Osteocyte (in vitro differentiated cells): ENCODE measurements at places on chromosomes 16 and 17. TPM values are rescaled to one million over a fixed set of nuclear protein-coding genes. Genes with fewer than 3 reads are reported as not detected.
A peak's percentile ranks its signal among the peaks of the same experiment; 100 is the strongest.

DNA sequence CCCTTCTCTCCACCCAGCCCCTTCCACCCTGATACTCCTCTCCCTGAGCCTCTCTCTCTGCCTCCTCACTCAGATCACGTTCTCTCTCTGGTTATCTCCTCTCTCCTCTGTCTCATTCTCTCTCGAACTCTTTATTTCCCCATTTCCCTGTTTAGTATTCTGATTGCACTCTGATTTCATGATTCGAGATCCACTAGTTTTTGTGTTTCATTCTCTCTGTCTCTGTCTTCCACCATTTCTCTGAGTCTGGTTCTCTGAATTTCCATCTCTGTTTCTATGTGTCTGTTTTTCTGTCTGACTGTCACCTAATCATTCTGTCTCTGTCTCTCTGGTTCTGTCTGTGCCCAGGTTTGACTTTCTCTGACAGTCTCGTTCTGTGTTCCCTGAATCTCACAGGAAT is 2.0 kb downstream of the SEZ6L2 start:
- H3K4me3 ChIP-seq = no peak overlapping the region
- H3K27me3 ChIP-seq = peaks cover 19% of the 10 kb centered on the region
- peaks cover 17% of the 10 kb centered on the region for H3K4me1 ChIP-seq
- no peak overlapping the region for H3K27ac ChIP-seq
- no peak for DNase-seq
- no peaks in the 10 kb centered on the region for H3K36me3 ChIP-seq

GRCh38 chr16:50326835-50327465 is 41.8 kb downstream of the BRD7 start:
- no peak overlapping the region for H3K27ac ChIP-seq
- peaks cover 41% of the 10 kb centered on the region for H3K36me3 ChIP-seq
- H3K4me3 ChIP-seq = no peak overlapping the region
- H3K4me1 ChIP-seq = peaks cover 16% of the 10 kb centered on the region
- no peaks in the 10 kb centered on the region for H3K27me3 ChIP-seq

Gene OSBPL7
- total RNA-seq = 16.8 and 18.0 TPM in 2 replicates

Gene MT1H
- not detected in 2 replicates for total RNA-seq

- peaks cover 38% of the 10 kb centered on the region for H3K4me1 ChIP-seq
- H3K27ac ChIP-seq = peak overlapping the region; percentile 97
- H3K36me3 ChIP-seq = peaks cover 4% of the 10 kb centered on the region
- H3K27me3 ChIP-seq = no peaks in the 10 kb centered on the region
- peak overlapping the region; percentile 93 for H3K4me3 ChIP-seq
Observed at GRCh38 chr16:2912330-2913199, 834 bp downstream of the FLYWCH1 start.

Gene CNGB1
- total RNA-seq = not detected in 2 replicates

Gene DHX38
- total RNA-seq = 57.0 and 59.3 TPM in 2 replicates

- DNase-seq = no peak
- peaks cover 4% of the 10 kb centered on the region for H3K27me3 ChIP-seq
- H3K4me3 ChIP-seq = no peak overlapping the region
- no peak overlapping the region for H3K27ac ChIP-seq
Observed at GRCh38 chr17:70829876-70830275, 660.5 kb downstream of the KCNJ2 start.

Gene HEATR9
- total RNA-seq = not detected in 2 replicates
